GM23248 (cell line): ENCODE measurements at places on chromosomes 7 and 10. TPM values are rescaled to one million over a fixed set of nuclear protein-coding genes. Genes with fewer than 3 reads are reported as not detected.

The KCND2 gene
- 1.5 and 2.7 TPM in 2 replicates for total RNA-seq

The ACSL5 gene
- 1.8 and 3.2 TPM in 2 replicates for total RNA-seq

The TMEM270 gene
- not detected in 2 replicates for total RNA-seq

The ACTL6B gene
- total RNA-seq, result not detected in 2 replicates

The ZNF804B gene
- not detected in 2 replicates for total RNA-seq

The CYP2W1 gene
- not detected in 2 replicates for total RNA-seq

The C10orf95 gene
- total RNA-seq, result not detected in 2 replicates

The SORBS1 gene
- total RNA-seq, result 0.13 and 1.2 TPM in 2 replicates

The DPYSL4 gene
- total RNA-seq, result 1.8 and 2.1 TPM in 2 replicates

The LIPN gene
- total RNA-seq, result not detected in 2 replicates

The BICC1 gene
- total RNA-seq, result 80.5 and 86.8 TPM in 2 replicates

The IFIT1 gene
- 15.2 and 18.6 TPM in 2 replicates for total RNA-seq

The SPDYE17 gene
- total RNA-seq, result not detected in 2 replicates

The ADCYAP1R1 gene
- not detected in 2 replicates for total RNA-seq

The SLC18A2 gene
- not detected in 2 replicates for total RNA-seq

The SPDYE1 gene
- not detected in 2 replicates for total RNA-seq

The SERPINE1 gene
- total RNA-seq, result 1,900 and 2,000 TPM in 2 replicates

The IFIT3 gene
- total RNA-seq, result 10.9 and 19.0 TPM in 2 replicates

The PAPOLB gene
- total RNA-seq, result 0.11 TPM in 1 of 2 replicates, not detected in the other

The OGA gene
- total RNA-seq, result 73.6 and 78.0 TPM in 2 replicates

The ANLN gene
- 55.6 and 57.5 TPM in 2 replicates for total RNA-seq

The PROSER2 gene
- total RNA-seq, result 1.2 and 1.4 TPM in 2 replicates

The HECTD2 gene
- 14.8 and 19.6 TPM in 2 replicates for total RNA-seq

The OR2A1 gene
- total RNA-seq, result 0.13 and 0.32 TPM in 2 replicates

The ANKRD30A gene
- not detected in 2 replicates for total RNA-seq

The CHAT gene
- total RNA-seq, result not detected in 2 replicates

The PPIF gene
- total RNA-seq, result 18.7 and 24.6 TPM in 2 replicates

The OR2A5 gene
- total RNA-seq, result not detected in 2 replicates

The IFIT1B gene
- not detected in 2 replicates for total RNA-seq

The HTR5A gene
- total RNA-seq, result not detected in 2 replicates

The OR2A12 gene
- not detected in 2 replicates for total RNA-seq

The SPRN gene
- total RNA-seq, result 0.22 and 0.76 TPM in 2 replicates

The CYP2C8 gene
- total RNA-seq, result not detected in 2 replicates

The AP3M1 gene
- 22.4 and 35.6 TPM in 2 replicates for total RNA-seq

The ELMO1 gene
- total RNA-seq, result not detected in 2 replicates

The DOCK1 gene
- total RNA-seq, result 39.1 and 45.6 TPM in 2 replicates

The TMEM236 gene
- total RNA-seq, result 0.11 and 0.13 TPM in 2 replicates

The LDB1 gene
- total RNA-seq, result 28.1 and 30.5 TPM in 2 replicates

The NYAP1 gene
- total RNA-seq, result not detected in 2 replicates

The C10orf62 gene
- not detected in 2 replicates for total RNA-seq

The SRRM3 gene
- 0.65 TPM in 1 of 2 replicates, not detected in the other for total RNA-seq

The FBXO24 gene
- 0.43 and 0.89 TPM in 2 replicates for total RNA-seq

The PPP1R3C gene
- total RNA-seq, result 193 and 238 TPM in 2 replicates

The IDI2 gene
- not detected in 2 replicates for total RNA-seq
